Stimulated activated CD4-positive, alpha-beta T cell treated with anti-CD3 and anti-CD28 coated beads, Interleukin-2, amount 100 ng/mL, for 24 hours (primary cell): ENCODE measurements at places on chromosomes 1 and 21.

DNA sequence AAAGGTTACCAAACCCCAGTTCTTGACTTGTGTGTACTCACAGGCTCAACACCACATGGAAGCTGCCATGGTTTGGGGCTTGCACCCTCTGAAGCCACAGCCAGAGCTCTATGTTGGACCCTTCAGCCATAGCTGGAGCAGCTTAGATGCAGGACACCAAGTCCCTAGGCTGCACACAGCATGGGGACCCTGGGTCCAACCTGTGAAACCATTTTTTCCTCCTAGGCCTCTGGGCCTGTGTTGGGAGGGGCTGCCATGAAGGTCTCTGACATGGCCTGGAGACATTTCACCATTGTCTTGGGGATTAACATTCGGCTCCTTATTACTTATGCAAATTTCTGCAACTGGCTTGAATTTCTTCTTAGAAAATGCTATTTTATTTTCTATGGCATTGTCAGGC, 62.1 kb upstream of the PRRX1 start:
- no peak for DNase-seq

GRCh38 chr1:152515434-152515783, 1.1 kb downstream of the CRCT1 start:
- DNase-seq: no peak

- DNase-seq: no peak
These were observed 36.5 kb downstream of the GIPC2 start for GRCh38 chr1:78081980-78082860.

- DNase-seq: no peak
These were observed 9.2 kb downstream of the PADI2 start for GRCh38 chr1:17109892-17110554.

- no peak for DNase-seq
These were observed 18.7 kb downstream of the RAP1A start for GRCh38 chr1:111638320-111638719.

DNA sequence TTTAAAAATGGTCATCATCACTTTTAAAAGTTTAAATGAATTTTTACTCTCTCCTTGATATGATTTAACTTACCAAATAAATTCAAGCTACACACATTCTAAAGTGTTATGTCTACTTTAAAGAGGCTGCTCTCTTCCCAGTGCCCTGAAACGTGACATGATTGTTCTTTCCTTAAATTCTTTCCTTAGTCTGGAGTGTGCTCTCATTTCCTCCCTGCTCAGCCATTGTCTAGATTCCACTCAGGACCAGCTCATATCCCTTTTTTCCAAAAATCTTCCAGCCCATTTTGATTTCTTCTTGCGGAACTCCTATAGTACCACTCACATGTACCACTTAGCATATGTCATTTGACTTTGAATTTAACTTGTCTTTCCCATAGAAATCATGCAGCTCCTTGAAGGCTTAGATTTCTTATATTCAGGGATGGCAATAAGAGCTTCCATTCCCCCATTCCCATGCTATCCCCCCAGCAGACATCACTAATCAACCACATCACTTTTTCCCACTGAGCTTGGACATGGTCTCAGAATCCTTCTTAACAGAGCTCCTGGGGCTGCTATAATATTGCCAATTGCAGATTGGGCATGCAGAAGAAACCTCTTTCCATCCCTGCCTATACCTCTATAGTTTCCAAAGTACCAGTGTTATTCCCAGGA, 54.7 kb upstream of the ITPKB start:
- DNase-seq: no peak

GRCh38 chr21:31446226-31446855, 102.3 kb upstream of the TIAM1 start:
- DNase-seq: peak; percentile 19

DNA sequence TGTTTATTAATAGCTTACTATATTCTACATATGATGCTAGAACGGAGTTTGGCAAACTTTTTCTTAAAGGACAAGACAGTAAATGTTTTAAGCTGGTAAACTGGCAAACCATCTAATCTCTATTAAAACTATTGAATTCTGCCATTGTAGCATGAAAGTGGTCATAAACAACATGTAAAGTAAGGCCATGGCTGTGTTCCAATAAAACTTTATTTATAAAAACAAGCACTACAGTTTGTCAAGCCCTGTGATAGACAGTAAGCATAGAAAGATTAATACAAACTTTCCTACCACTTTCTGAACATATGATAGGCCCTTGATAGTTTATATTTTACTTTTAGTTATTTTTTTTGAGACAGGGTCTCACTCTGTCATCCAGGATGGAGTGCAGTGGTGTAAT, 22.4 kb downstream of the PEA15 start:
- DNase-seq: no peak

- peak; percentile 51 for DNase-seq
These were observed 45.2 kb downstream of the CAMK2N1 start for GRCh38 chr1:20440785-20441200.

DNA sequence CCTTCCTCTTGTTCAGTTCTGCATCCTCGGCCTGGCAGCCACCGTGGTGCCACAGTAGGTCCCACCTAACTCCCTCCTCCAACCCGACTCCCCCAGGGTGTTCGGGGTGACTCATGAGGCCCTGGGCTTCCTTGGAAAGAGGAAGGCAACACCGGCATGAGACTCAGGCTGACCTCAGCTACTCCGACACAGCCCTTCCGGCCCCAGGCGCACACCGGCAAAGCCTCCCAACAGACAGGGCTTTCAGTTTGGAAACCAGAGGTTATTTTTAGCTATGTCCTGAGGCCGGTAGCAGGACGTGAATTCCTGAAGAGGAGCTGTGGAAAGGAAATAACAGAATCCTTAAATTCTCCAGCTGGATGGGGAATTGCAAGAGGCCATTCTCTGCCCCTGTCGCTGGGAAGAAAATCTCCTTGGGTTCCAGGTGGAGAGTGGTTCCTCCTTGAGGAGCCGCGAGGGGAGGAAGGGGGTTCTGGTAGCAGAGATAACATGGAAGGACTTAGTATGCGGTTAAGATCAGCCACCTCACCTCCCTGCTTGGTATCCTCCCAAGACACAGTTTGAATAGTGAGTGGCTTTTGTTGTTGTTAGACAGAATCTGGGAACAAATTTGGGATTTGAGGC, 24.4 kb downstream of the PLXNA2 start:
- no peak for DNase-seq

DNA sequence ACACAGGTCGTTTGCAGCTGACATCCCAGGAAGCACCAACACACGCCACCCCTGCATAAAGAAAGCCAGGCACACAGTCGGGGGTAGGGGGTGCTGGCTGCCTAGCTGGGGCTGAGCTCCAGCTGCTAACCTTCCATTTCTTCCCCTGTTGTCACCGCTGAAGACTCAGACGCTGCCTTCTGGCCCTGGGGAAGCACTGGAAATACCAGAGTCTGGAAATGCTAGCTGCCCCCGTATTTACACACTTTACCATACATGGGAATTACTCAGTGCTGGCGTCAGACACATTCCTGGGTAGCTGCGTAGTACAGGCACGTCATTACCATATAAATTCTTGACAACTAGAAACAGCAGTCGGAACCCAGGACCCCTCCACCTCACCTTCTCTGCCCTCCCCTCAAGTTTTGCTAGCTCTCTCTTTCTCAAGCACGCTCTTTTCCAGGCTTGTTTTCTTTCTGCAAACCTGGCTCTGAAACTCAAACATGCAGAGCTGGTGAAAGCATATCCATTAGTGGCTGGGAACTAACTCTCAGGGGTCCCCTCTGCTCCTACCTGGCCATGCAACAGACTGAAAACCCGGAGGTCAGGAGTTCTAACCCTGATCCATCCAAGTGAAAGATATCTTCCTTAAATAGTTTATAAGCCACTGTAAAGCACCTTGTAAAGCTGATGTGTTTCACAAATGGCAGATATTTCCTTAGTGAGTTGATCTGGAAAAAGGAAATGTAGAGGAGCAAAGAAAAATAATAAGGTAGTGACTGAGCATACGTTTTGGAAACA, 3.3 kb downstream of the CSRP1 start:
- DNase-seq: no peak

- DNase-seq: no peak
These were observed 15.3 kb upstream of the RGS8 start for GRCh38 chr1:182699393-182700350.

DNA sequence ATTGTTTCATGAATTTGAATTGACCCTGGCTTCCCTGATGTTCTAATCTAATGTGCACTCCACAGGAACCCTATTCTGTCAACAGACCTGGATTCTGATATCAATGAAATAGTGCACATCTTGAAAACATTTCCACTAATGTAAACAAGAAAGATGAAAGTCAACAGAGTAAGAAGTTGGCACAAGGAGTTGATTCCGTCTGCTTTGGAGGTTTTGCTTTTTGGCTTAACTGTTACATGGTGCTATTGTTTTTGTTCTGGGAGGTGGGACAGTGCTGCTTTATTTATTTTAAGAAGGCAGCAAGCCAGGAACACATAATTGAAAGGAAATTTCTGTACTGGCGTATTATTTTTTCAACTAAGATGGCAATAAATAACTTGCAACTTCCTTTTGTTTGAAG, 73.3 kb downstream of the LEPR start:
- no peak for DNase-seq

- no peak for DNase-seq
These were observed 179.8 kb upstream of the GALNT2 start for GRCh38 chr1:229887043-229887822.

DNA sequence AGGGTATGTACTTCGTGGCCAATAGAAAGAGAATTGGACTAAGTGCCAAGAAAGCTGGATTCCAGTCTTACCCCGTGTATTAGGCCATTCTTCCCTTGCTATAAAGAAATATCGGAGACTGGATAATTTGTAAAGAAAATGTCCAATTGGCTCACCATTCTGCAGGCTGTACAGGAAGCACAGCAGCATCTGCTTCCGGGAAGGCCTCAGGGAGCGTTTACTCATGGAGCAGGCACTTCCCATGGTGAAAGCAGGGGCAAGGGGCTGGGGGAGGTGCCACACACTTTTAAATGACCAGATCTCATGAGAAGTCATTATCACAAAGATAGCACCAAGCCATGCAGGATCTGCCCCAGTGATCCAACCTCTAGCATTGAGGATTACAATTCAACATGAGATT, 7.8 kb upstream of the AMIGO1 start:
- DNase-seq: no peak

DNA sequence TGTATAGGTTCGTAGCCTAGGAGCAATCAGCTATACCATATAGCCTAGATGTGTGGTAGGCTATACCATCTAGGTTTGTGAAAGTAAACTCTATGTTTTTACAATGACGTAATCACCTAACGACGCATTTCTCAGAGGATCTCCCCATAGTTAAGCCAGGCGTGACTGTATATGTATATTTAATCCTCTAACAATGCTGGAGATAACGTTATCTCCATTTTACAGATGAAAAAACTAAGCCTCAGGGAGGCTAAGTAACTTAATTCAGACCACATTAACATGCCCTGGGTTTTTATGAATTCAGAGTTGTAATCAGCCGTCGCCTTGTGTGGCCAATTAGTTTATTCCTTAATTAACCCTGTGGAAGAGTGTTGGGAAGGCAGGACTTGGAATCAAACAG, 107.7 kb upstream of the PLXNA2 start:
- no peak for DNase-seq

GRCh38 chr1:163737261-163737660, 415.5 kb downstream of the NUF2 start:
- DNase-seq: no peak

DNA sequence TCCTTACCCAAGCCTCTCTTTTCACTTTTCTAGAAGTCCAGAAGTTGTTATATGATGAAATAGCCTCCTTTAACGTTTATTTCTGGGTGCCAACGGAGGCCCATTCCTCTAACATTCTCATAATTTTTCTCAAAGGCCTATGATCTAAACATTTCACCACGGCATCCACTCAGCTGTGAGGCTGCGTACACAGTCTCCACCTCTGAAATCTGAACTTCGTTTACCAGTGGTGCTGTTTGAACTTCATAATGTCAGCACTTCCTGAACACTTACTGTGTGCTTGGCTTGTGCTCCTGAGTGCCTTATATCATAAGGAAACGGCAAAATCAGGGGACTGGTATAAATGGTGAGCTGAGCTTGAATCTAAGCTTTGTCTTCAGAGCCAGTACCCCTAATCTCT, 12.0 kb upstream of the RBP7 start:
- DNase-seq: no peak

GRCh38 chr1:168179438-168180147, 831 bp downstream of the TIPRL start:
- DNase-seq: peak; percentile 11

DNA sequence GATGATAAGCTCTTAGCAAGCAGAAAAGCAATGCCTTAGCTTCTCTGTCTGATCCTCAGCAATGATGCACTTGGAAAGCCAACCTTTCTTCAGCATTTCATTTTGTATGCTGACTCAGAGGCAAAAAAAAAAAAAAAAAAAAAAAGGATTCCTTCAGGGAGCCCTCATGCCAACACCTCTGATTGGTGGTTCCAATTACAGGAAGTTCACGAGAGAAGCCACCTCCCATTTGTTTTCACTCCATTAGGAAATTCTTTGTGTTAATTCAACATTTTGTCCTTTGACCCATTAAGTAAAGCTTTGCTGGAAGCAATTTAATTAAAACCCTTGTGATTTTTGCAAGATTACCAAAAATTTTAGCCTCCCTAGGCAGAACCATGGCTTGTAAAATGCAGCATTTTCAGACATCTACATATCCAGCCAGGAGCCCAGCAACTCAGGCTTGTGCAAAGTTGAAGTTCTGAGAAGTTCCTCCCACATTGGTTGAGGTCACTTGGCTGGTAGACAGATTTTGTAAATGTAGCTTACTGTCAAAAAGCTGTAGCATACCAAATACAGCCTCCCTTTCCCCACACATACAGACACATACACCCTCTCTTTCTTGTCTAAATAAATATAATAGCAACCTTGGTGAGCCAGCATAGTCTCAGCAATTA, 27.1 kb upstream of the VTCN1 start:
- no peak for DNase-seq

- DNase-seq: no peak
These were observed 33.4 kb downstream of the PRRX1 start for GRCh38 chr1:170697316-170697715.

DNA sequence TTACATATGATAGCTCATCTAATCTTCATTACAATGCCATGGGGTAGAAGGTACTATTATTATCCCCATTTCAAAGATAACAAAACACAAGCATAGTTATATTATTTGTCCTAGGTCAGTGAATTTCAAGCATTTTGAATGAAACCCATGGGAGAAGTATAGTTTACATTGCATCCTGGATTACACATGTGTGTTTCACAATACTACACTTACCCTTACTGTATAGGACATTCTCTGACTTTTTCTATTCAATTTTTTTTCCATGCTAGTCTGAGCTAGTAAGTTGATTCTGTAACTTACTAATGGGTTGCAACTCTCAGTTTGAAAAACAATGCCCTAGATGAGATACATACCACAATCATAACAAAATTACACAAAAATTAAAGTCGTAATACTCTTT, 8.7 kb upstream of the GPX7 start:
- DNase-seq: no peak

GRCh38 chr1:212529211-212529741, 79.3 kb upstream of the ATF3 start:
- DNase-seq: no peak
